GM18507 (cell line): ENCODE measurements at places on chromosomes 16 and 17.
A peak's percentile ranks its signal among the peaks of the same experiment; 100 is the strongest.

GRCh38 chr16:57624044-57624688, 4.3 kb upstream of the ADGRG1 start:
- no peak for DNase-seq

DNA sequence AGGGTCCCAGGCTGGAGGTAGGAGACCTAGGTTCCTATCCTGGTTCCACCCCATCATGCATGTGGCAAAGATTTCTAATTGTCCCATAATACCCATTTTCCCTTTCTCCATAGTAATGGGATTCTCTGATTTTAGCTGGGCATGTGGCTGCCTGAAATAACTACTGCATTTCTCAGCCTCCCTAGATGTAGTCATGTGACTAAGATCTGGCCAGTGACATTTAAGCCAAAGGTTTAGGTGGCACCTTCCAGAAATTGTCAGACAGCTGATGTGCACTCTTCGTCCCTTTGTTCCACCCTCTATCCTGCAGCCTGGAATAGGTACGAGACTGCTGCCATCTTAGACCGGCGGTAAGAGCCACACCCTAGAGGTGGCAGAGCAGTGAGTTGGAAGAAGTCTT, 8.2 kb downstream of the NXPH3 start:
- DNase-seq = no peak

- no peak for DNase-seq
Measured at GRCh38 chr16:68396481-68396880, 51.8 kb downstream of the SMPD3 start.

DNA sequence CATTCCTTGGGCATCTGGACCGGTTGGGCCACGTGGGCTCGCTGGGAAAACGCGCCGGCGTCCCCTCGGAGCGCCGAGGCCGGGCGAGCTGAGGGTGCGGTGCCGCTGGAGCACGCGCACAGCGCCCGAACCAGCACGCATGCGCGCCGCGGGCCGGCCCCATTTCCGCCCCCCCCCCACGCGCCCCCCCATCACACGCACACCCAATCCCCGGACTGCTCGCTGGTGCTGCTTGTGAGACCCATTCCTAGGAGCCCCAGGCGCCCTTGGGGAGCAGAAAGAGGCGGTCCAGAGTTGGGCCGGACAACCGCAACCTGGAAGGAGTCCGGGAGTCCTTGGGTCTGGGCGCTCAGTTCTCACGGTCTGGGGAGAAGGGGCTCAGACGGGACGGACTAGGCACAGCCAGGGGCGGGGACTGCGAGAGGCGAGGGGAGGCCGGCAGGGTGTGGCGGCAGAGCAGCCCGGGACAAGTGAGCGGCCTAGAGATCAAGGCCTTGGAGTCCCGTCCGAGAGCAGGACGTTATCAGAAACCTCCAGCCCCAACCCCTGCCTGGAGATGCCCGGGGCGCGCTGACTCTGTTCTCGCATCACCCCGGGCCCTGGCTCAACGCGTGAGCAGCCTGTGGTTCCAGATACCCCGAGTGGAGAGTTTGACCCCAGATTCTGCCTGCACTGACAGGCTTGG, 6.0 kb upstream of the CBX8 start:
- no peak for DNase-seq

DNA sequence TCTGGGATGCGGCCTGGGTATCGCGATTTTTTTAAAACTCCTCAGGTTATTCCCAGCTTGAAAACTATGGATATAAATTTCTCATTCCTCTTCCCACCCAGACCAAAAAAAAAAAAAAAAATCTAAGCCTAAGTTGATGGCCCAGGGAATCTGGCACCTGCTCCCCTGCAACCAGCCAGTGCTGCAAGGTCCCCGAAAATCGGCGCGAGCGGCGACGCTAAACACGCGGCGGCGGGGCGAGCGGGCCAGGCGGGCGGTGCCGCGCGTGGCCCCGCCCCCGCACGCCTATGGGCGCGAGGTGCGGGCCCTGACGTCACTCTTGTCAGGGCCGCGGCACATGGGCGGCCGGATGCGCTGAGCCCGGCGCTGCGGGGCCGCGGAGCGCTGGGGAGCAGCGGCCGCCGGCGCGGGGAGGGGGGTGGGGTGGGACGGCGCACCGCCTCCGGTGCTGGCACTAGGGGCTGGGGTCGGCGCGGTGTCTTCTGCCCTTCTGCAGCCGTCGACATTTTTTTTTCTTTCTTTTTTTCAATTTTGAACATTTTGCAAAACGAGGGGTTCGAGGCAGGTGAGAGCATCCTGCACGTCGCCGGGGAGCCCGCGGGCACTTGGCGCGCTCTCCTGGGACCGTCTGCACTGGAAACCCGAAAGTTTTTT, at the start of gene HLF:
HLF (plus strand) TSS at position 316 of the 654 bp plus-strand sequence. CDS start 525 bp downstream, outside the sequence.
- peak; percentile 69 for DNase-seq

- DNase-seq = no peak
Measured at GRCh38 chr16:89332902-89333245, 115.4 kb downstream of the ZNF778 start.

DNA sequence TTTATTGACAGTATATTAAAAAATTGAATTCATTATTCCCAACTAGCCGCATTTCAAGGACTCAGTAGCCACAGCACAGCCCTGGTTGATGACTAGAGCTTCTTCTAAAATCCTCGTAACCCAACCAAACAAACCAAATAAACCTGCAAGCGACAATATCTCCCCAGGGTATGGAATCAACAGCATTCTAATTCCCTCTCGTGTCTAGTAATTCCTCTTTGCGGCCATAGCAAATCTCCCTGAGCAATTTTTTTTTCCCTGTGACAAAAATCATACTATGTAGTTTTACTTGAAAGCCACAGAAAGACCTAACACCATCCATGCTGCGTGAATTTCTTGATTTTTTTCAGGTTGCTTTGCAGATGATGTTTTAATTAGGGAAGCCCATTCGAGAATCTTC, 143.4 kb upstream of the MYOCD start:
- no peak for DNase-seq

- DNase-seq = no peak
Measured at GRCh38 chr16:13435873-13436474, 484.0 kb upstream of the ERCC4 start.

DNA sequence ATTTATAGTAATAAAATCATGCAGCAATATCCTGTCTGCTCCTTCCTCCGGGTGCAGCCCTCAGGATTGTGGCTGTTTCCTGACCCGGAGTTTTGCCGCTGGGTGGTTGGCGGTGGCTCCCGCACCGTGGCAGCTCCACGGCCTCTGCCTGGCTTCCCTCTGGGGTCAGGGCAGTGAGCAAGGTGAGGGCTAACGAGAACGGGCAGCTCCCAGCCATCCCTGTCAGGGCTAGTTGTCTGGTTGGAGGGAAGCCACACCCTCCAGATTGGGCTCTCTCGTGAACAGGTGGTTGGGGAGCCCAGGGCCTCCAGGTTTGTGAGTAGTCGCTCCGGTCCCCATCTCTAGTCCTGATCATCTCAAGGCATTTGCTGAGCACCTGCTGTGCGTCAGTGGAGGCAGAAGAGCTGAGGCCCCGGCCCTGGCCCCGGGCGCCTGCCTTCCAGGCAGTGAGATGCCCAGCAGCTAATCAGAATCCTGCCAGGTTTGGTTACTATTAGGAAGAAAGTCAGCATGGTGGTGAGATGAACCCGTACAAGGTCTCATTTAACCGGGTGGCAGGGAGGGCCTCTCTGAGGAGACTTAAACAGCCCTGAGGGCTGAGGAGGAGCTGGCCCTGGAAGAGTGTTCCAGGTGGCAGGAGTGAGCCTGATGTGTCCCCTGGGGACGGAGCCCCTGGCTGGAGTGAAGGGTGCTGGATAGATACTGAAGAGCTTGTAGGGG, 2.3 kb upstream of the NUDT16L1 start:
- no peak for DNase-seq

GRCh38 chr17:4304417-4305027, 40.7 kb upstream of the ANKFY1 start:
- peak; percentile 35 for DNase-seq

- DNase-seq = no peak
Measured at GRCh38 chr17:19756546-19756945, 8.4 kb upstream of the ALDH3A1 start.

DNA sequence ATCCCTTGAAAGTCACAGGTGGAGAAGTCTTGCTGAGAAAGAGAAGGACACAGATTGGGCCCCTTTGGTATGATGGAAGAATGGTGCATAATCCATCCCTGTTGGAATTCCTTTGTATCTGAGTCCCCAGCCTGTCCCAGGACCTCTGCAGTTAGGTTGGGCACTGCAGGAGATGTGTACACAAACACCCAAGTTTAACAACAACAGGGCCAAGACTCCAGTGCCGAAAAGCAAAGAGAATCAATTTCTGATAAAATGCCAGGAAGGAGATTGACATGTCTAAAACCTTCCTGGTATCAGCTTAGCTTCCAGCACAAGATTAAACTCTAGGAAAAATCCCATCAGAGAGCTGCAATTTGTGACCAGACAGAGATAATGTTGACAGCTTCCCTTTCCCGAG, 32.9 kb downstream of the KATNIP start:
- DNase-seq = no peak

GRCh38 chr17:83008186-83008510, 71.3 kb upstream of the METRNL start:
- no peak for DNase-seq

DNA sequence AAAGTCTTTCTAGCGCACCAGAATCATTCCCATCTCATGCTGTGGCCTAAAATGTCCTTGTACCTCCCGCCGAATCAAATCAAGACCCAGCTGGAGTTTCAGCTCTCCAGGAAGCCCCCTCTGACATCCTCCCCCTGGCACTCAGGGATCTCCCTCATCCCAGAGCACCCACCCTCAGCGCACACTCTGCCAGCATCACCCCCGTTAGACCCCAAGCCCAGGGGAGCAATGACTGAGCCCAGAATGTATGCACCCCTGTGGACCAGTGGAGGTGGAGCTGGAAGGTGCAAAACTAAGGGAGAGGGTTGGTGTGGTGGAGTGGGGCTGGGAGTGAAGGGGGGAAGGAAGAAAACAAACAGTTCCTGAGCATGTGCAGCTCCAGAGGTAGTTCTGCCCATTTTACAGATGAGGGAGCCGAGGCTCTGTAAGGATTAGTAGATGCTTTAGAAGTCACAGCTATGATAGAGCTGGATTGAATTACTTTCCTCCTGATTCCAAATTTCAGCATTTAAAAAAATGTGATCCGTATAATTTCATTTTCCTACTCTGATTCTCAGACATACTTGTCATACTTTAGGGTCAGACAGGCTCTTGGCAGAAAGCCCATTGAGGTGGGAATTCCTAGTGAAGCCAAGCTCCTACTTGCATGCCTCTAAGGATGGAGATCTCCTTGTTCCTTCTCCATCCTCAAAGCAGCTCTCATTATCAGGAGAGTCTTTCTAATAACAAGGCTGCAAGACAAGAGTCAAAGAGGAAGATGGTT, 242.7 kb downstream of the KATNIP start:
- no peak for DNase-seq

GRCh38 chr17:59361386-59361785, 29.9 kb downstream of the YPEL2 start:
- DNase-seq = no peak

GRCh38 chr16:68257906-68258800, 6.2 kb upstream of the SLC7A6 start:
- DNase-seq = no peak

DNA sequence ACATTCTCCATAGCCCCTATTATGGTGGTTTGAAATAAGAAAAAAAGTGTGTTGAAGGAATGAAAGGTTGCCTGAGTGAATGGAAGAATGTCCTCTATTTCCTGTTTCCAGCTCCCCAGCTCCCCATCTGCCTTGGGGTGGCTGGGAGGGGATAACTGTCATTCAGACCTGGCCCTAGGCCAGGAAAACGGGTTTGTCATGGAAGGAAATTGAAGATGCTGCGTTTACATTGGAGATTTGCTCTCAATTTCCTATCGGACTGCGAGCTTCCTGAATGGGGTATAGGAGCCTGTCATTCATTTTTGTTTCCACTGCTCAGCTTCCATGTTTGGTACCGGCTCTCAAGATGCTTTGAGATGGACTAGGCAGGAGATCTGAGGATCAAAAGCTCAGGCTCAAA, 2.2 kb upstream of the FZD2 start:
- no peak for DNase-seq

DNA sequence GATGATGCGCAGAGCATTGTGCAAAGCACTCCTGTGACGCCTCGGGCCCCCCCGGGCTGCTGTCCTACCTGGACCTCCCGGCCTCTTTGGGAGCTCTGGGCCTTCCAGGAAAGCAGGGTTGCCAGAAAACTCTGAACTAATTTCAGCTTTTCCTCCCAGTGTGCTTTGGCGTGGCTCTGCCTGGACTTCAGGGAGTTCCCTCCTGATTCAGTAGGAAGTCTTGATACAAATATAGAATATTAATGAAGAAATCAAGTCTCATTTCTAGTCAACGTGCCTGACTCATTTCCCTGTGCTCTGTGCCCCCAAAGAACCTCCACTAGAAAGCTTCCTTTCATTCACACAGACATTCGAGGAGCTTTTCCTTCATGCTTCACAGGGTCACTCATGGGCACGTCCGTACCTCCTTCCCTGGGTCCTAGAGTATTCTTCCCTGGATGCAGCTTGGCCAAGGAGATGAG, 84.0 kb upstream of the NOL11 start:
- no peak for DNase-seq

- no peak for DNase-seq
Measured at GRCh38 chr17:82686366-82687324, 11.9 kb downstream of the RAB40B start.

GRCh38 chr17:65657251-65657828, 95.9 kb upstream of the AXIN2 start:
- DNase-seq = no peak

GRCh38 chr17:43662413-43663141, 855 bp upstream of the MEOX1 start:
- no peak for DNase-seq
